ENCODE measurements at places on chromosomes 1 and 21.
A peak's percentile ranks its signal among the peaks of the same experiment; 100 is the strongest.

GRCh38 chr1:190453550-190453949 lies 24.1 kb downstream of the BRINP3 start:
- DNase-seq, result no peak

- no peak for DNase-seq
These were observed 3.9 kb downstream of the TACSTD2 start for GRCh38 chr1:58573138-58573537.

DNA sequence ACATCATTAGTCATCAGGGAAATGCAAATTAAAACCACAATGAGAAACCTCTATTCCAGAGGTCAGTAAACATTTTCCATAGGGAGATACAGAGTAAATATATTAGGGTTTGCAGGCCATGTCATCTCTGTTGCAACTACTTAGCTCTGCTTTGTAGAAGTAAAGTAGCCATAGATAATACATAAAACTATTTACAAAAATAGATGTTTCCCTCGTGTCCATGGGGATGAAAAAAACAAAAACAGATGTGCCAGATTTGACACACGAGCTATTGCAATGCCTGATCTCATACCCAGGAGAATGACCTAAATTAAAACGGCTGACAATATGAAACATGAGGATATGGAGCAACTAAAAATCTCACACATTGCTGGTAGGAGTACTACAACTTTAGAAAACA lies 17.3 kb downstream of the LTN1 start:
- DNase-seq, result no peak

DNA sequence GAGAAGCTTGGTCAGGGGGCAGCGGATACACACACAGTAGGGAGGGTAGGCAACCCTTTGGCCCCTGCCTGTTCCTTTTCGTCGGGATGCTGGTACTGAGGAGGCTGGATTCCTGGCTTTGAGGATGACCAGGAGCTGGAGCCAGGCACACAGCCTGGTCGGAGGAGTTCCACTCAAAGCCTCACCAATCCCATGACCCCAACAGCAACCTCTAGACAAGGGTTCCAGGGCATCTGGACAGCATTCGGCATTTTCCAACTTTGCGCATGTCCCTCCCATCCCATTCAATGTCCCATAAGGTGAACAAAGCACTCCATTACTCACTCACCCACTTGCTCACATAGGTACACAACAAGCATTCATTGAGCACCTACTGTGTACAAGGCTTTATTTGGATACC lies 42.6 kb upstream of the HMGB4 start:
- DNase-seq, result no peak

DNA sequence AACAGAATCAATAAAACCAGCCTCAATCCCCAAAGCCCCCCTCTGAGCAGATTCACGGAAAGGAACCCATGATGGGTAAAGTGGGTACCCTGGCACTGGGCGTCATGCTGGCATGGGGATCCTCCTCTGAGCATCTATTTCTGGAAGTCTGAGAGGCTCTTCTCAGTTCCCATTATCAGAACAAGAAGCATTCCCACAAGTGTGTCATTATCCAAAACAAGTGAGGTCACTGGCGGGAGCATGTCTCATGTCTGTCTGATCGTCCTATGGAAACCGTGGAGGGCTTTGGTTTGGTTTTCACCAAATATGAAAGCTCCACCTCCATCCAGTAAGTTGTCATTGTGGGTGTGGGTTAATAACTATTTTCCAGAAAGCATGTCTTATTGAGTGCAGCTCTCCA lies 70.7 kb downstream of the PGM1 start:
- no peak for DNase-seq

GRCh38 chr1:18575620-18576019 lies 55.0 kb upstream of the PAX7 start:
- peak; percentile 85 for DNase-seq

- no peak for DNase-seq
These were observed 116.4 kb downstream of the FGGY start for GRCh38 chr1:59413327-59413720.

GRCh38 chr1:154730259-154730658 lies 122.3 kb upstream of the ADAR start:
- DNase-seq, result no peak

DNA sequence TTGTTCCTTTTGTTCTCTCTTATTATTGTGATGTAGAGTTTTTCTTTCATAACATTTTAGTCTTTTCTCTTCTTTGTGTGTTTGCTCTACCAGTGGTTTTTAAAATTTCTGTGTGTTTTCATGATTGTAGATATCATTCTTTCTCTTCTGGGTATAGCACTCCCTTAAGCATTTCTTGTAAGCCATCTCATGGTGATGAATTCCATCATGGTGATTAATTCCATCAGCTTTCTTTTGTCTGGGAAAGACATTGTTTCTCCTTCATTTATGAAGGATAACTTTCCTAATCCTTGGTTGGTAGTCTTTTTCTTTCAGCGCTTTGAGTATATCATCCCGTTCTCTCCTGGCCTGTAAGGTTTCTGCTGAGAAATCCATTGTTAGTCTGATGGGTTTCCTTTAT lies 22.7 kb downstream of the CD55 start:
- no peak for DNase-seq

DNA sequence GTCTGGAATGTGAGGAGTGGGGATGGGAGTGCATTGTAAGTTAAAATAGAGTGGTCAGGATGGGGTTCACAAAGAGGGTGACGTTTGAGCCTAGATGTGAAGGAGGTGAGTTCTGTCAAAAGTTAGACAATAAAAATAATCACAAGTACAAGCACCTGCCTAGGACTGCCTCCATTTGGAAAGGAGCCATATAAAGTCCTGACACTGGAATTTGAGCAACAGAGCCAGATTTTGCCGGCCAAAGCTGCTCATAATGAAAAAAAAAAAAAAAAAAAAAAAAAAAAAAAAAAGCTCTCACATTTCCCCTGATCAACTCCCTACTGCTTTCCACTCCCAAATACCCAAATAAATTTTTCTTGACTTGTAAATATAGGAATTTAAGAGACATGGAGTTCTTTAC lies 4.1 kb downstream of the PALMD start:
- DNase-seq, result no peak

- DNase-seq, result no peak
These were observed 56.0 kb upstream of the C1orf21 start for GRCh38 chr1:184330875-184331274.

- DNase-seq, result no peak
These were observed 174.1 kb upstream of the SGIP1 start for GRCh38 chr1:66359815-66360214.

DNA sequence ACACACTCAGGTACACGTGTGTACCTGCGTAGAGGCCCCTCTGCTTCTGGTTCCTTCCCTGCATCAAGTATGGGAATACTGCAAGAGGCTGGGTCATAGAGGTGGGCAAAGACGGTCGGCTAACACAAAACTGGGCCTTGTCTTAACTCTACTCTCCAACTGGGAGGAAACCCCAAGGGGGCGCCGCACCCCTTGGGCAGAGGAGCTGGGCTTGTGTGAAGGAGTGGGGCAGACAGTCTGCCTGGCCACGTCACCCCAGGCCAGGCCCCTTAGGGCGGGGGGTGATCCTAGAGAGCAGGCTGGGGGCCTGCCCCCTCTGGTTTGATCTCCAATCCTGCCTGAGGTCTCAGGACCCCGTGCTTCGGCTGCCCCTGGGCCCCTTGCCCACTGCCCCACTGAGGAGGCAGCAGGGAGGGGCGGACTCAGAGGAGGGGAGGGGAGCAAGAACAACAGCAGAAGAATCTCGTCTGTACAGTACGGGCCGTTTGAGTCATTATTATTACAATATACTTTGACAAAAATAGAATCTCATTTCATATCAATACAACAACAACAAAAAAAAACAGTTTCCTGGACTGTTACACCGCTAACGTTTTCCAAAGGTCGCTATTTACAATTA lies 34.7 kb downstream of the MEF2D start:
- no peak for DNase-seq

DNA sequence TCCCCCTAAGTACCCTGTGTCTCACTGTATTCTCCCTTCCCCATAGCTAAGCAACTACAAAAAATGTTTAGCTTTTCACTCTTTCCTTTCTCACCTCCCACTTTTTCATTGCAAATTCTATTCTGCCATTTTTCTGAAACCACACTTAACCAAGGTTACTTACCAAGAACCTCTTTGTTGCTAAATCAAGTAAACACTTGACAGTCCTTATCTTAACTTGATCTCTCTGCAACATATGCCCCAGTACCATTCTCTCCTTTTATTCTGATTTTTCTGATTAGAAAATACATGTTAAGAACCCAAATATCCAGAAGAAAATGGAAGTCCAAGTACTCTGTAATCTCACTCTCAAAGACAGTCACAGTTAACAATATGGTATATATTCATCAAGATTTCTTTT lies 16.0 kb downstream of the EVI5 start:
- no peak for DNase-seq

- DNase-seq, result no peak
These were observed 177.3 kb downstream of the PGBD5 start for GRCh38 chr1:230248889-230249270.

DNA sequence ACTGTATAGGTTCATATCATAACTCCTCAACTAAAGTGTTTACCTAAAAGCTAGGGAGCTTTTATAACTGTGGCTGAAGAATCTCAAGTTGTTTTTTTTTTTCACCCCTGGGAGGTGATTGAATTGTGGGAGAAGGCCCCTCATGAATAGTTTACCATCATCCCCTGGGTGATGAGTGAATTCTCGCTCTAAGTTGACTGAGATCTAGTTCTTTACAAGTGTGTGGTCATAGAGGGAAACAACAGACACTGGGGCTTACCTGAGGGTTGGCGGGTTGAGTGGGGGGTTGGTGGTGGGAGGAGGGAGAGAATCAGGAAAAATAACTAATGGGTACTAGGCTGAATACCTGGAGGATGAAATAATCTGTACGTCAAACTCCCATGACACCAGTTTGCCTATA lies 7.9 kb upstream of the ZSCAN20 start:
- DNase-seq, result no peak

DNA sequence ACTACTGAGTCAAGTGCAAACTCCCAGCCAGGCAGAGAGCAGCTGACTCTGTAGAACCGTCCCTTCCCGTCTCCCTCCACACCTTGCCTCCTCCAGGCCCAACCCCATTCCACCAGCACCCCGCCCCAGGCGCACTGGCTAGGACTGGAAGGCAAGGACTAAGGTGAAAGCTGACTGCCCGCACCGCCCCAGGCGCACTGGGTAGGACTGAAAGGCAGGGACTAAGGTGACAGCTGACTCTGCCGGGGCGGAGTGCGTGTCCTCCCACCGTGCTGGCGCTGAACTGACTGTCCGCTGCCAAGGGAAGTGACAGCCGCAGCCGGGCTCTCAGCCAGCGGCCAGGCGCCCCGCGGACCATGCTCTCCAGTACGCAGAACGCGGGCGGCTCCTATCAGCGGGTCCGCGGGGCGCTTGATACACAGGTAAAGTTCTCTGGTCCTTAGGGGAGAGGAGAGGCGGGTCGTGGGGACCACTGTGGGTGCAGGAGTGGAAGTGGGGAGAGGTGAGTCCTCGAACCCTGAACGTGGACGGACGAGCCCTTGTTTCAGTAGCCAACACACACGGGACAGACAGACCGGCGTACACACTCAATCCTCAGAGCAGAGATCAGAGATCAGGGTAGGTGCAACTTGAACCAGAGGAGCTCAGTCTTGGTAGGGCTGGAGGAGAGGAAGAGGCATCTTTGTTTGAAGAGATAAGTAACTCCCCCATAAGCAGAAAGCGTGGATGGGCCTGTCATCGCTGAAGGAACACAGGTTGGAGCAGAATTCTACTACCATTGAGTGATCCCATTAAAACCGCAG lies 58.0 kb downstream of the RBM11 start:
- DNase-seq, result no peak

GRCh38 chr21:41530366-41530765 lies 22.4 kb upstream of the TMPRSS2 start:
- no peak for DNase-seq

GRCh38 chr1:217053676-217054075 lies 330.4 kb upstream of the ESRRG start:
- DNase-seq, result no peak

- no peak for DNase-seq
These were observed 87.9 kb downstream of the PTPRU start for GRCh38 chr1:29324202-29324601.

GRCh38 chr1:156808186-156809030 lies 8.2 kb downstream of the SH2D2A start:
- DNase-seq, result no peak

DNA sequence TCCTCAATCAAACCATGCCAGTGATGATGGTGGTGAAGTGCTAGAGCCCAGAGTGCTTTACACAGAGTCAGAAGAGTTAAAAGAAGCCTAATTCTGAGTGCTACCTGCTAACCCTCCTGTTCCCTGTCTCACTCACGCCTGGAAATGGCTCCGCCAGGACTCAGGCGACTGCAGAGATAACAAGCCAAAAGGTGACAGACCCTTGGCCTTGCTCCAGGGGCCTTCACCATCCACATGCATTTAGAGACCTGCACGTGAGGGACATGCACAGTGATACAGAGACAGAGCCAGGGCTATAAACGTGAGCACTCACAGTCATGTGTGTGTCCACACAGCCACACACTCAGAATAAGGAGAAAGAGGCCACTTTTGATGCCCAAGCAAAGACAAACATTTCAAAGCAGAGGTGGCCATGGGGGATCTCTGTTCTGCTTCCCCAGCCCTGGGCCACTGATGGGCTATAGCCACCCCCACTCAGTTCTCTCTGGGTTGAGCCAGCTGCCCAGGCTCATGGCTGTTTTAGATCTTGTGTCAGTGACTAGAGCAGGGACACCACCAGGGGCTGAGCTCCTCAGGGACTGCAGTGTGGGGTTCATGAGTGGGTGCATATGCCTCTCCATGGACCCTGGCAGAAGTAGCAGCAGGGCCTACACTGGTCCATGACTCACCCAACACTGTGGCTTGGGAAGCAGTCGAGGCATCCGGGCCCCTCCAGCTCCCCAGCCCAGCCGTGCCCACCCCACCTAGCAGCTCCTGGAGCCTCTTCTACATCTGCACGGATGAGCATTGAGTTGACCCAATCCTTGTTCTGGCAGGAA lies 117.2 kb downstream of the EPHB2 start:
- no peak for DNase-seq

DNA sequence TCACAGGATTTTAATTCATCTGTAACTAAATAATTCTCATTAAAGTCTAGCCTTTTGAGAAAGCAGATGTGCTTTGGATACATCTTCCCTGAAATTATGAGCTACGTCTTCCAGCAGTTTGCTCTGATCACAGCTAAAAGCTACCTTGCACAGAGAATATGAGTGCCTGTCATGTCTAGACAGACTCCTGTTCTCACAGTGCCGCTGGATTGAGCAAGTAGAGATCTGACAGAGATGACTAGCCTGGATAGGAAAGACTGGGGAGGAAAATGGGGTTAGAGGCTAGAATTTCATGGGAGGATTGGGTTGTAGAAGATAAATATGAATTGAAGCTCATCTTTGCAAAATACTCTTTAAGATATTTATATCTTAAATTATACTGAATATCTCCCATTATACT lies 24.1 kb downstream of the CEPT1 start:
- DNase-seq, result peak; percentile 9

DNA sequence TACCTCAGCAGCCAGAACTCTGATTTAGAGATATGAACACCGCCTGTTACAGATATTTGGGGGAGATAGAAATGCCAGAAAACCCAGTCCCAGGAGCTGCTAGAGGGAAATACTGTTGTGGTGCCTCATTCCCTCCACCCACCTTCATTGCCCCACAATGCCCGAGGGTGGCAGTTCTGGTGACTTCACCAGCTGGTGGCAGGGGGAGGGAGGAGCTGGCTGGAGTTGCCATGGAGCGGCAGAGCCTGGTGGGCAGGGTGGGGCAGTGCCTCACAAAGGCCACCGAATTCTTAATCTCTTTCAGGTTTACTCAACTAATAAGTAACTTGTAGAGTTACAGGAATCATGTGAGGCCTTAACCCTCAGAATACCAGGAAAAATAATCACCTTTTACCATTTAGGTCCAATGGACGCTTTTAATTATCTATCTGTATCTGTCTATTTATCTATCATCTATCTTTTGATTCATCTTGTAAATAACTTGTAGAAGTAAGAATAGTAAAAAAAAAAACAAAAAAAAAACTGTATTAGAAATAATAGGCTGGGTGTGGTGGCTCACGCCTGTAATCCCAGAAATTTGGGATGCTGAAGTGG lies 11.7 kb upstream of the S100A11 start:
- DNase-seq, result peak; percentile 10
